ENCODE measurements at places on chromosomes 3 and 15.
A peak's percentile ranks its signal among the peaks of the same experiment; 100 is the strongest.

DNA sequence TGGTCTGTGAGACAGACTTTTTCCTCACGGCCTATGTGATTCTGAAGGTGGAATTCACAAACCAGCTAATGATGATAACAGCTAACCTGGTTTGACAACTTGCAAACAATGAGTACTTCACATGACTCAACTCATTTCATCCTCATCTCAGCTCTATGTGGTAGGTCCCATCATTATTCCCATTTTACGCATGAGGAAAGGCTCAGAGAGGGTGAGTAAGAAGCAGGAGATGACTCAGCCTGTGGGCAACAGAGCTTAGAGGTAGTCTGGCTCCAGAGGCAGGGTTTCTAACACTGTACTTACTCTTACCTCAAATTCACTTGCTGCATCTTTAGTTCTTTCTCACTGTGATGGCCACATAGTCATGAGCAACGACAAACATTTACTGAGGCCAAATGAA lies 25.8 kb upstream of the PSMD6 start:
- DNase-seq, result no peak

DNA sequence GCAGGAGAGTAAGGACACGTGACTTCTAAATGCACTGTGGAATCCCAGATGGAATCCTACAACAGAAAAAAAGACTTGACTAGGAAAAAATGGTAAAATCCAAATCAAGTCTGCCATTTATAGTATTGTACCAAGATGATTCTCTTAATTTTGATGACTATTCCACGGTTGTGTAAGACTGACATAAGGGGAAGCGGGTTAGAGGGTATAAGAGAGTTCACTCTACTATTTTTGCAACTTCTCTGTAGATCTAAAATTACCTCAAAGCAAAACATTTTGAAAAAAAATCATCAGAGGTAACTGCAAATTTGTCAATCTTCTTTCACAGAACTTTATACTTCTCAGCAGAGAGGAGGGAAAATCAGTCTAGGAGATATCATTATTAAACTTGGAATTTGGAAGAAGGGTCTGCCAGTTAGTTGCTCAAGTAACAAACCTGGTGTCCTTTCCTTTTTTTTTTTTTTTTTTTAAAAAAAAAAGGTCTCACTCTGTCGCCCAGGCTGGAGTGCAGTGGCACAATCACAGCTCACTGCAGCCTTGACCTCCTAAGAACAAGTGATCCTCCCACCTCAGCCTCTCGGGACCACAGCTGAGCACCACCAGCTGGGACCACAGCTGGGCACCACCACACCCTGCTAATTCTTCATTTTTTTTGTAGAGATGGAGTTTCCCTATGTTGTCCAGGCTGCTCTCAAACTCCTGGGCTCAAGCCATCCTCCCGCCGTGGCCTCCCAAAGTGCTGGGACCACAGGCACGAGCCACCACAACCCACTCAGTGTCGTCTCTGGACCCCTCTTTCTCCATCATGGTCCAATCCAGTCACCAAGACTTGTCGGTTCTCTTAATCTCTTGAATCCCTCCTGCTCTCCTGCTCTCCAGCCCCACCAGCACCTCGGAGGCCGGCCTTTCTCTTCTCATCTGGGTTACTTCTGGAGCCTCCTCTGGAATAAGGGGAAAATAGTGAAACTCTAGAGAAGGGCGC lies 14.9 kb upstream of the HES1 start:
- DNase-seq, result no peak

DNA sequence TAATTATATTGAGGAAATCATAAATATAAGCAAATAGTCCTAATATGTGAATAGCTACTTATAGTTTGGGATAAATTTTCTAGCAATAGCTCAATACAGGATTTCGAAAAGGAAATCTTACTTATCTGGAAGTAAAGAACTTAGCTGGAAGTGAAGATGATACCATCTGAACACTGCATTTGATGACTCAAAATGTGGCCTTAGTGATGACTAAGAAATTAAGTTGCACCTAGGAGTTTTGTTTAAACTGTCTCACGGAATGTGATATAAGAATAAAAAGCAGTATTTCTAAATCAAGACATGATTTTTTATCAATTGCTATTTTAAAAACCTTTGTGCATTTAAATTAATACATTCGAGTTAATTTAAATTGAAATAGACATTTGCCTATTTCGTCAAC lies 91.2 kb downstream of the EOMES start:
- DNase-seq, result no peak

GRCh38 chr3:71652781-71653413 lies 69.4 kb upstream of the FOXP1 start:
- peak; percentile 11 for DNase-seq

- no peak for DNase-seq
Observed at GRCh38 chr3:193714523-193715137, 121.6 kb downstream of the OPA1 start.

- no peak for DNase-seq
Observed at GRCh38 chr15:52099651-52100272, 12.8 kb downstream of the BCL2L10 start.

GRCh38 chr3:31495971-31496665 lies 36.6 kb upstream of the STT3B start:
- no peak for DNase-seq

- DNase-seq, result no peak
Observed at GRCh38 chr15:50190166-50190570, 8.2 kb downstream of the SLC27A2 start.

DNA sequence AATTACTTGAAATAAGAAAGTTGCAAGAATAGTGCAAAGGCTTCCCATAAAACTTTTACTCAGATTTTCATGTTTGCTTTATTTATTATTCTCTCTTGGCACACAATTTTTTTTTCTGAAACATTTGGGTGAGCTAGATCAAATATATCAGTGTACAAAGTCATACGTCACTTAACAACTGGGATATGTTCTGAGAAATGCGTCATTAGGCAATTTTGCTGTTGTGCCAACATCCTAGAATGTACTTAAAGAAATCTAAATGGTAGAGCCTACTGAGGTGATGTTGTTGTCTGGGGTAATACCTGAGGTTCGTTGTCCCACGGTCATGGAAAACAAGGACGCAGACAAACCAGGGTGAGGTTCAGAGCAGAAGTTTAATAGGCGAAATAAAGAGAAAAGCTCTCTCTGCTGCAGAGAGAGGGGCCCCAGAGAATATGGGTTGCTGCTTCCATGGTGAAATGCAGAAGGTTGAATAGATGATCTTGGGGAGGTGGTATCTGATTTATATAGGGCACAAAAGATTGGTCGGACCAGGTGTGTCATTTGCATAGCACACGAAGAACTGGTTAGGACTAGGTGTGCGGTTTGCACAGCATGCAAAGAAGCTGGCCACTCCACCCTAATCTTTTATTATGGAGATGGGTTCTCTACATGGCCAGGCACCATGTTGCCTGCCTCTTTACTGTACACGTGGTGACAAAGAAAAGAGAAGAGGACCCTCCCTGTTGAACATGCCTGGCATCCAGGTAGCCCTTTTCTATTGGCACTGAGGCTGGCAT lies 8.8 kb upstream of the GRAMD1C start:
- DNase-seq, result no peak

- DNase-seq, result peak; percentile 36
Observed at GRCh38 chr3:123642182-123642956, 57.5 kb upstream of the HACD2 start.

DNA sequence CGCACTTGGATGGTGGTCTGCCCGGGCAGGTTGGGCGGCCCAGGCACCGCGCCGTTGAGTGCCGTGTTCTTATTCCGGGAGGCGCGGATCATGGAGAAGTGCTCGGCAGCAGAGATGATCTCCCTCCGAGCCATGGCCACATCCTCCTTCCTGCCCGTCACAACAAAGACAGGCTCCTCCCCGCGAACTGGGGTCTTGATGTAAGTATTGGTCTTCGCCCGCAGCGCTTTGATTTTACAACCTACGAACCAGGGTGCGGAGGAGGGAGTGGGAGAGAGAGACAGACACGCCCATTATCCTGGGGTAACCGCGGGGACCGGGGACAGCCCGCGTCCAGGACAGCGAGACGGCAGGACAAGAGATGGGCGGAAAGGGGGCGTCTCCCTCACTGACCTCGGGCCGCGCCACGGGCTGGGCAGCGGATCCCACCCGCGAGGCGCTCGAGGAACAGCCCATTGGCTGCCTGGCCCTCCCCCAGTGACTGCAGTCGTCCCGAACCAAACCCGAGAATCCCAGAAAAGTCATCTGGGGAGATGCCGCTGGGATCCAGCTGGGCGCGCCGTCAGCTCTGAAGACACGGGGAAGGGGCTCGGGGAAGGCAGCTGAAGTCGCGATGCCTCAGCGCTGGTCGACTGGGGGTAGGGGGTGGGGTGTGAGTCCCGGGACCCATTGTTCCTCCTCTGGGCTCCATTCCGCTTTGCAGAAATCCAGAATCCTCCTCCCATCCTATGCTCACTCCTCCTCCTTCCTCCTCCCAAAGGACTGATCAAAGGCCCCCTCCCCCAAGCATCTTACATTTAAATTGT lies 1.2 kb downstream of the MEX3B start:
- DNase-seq, result no peak

- no peak for DNase-seq
Observed at GRCh38 chr15:95304151-95304946, 1026.2 kb upstream of the NR2F2 start.

GRCh38 chr3:167862104-167862730 lies 126.7 kb downstream of the SERPINI1 start:
- no peak for DNase-seq

DNA sequence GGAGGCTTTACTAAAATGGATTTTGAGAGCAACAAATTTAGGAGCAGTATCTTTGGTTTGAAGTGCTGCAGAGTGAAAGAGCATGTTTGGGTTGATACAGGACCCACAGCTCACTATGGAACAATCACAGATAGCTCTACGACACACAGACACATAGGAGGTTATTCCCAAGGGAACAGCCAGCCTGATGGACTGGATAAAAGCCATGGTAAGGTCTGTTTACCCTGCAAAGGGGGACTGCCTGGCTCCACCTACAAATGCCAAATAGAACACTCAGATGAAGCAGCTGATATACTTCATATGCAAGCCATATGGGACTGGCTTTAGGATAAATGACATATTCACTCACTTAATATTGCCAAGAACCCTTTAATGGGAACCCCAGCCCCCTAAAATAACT lies 75.4 kb downstream of the CDC25A start:
- no peak for DNase-seq

- DNase-seq, result no peak
Observed at GRCh38 chr3:98188545-98188944, 22.0 kb downstream of the OR5H15 start.
